Activated gamma-delta T cell treated with anti-CD3 and anti-CD28 coated beads, Interleukin-2, amount 50 U/mL, for 16 hours (primary cell): ENCODE measurements at places on chromosomes 6 and 20.

DNA sequence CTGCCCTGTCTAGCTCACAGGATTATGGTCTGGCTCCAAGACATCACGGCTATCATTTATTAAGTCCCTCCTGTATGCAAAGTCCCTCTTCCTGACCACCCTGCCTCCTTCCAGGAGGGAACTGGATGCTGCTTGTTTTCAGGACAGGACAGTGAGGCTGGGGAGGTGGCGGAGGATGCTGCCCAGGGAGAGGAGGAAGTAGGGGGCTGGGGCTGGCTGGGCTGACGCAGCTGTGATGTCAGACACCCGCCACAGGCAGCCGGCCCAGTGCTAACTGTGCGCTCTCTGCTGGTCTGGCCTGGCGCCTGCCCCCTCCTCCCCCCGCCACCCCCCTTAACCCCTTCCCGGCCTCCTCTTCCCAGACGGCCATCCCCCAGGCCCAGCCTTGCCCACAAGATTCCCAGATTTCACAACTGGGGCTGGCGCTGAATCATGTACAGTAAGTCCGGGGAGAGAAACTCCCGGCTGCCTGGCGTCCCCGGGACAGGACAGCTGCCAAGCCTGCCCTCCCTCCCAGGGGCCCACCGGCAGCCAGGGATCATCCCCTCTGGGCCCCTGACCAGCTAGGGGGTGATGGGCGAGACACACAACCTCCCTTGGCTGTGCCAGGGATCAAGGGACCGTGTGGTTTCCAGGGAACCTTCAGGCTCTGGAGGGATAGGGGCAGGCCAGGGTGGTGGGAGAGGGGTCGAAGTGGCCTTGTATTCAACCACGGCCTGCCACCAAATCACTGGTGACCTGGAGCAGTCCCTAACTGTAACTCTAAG lies 118.1 kb downstream of the CEBPB start:
- no peak for DNase-seq

DNA sequence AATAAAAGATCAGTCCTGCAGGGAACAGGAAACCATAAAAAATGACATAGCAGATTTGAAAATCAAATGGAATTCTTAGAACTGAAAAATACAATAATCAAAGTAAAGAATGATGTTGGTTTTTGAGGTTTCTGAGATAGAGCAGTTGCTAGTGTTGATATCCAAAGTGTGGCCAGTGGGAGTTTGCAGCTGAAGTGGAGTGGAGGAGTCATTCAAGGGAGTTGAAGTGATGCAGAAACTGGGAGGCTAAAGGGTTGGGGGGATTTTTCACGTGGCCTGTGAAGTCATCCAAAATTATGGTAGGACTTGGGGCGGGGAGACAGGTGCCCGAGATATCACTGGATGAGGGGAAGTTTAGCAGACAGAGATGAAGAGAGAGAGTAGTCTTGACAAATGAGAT lies 123.6 kb downstream of the CDC5L start:
- DNase-seq = no peak

DNA sequence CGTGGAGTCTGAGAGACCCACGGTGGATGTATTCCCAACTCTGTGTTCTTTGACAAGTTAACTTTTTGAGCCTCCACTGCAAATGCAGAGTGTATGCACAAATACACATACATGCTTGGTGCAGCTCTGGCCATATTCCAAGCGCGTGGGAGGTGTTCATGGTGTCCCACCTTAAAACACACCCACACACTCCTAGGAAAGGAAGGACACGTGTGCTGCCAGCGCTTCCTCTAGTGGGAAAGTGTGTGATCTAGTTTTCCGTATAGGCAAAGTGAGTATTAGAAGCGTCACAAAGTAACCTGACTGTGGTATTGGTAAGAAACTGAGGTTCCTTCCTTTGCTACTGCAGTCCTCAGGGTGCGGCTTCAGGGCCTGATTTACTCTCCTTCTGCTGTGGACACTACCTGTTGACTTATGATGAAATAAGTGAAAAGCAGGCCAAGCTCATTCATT lies 36.0 kb upstream of the MPC1 start:
- DNase-seq = no peak

DNA sequence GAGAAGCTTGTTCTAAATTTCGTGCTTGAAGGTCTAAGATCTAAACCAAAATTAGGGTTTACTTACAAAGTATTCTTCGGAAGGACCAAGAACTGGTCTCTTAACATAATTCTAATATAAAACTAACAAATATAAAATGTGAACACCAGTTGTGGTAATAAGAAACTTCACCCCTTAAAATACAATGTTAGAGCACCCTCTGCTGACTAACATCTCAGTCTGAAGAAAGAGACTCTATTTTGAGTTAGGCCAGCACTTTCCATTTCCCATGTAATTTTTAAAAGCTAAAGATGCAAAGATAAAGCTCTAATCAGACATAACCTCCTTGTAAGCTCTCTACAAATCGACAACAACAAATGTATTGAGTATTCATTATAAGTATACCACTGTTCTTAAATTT lies 24.6 kb downstream of the ATG5 start:
- no peak for DNase-seq

DNA sequence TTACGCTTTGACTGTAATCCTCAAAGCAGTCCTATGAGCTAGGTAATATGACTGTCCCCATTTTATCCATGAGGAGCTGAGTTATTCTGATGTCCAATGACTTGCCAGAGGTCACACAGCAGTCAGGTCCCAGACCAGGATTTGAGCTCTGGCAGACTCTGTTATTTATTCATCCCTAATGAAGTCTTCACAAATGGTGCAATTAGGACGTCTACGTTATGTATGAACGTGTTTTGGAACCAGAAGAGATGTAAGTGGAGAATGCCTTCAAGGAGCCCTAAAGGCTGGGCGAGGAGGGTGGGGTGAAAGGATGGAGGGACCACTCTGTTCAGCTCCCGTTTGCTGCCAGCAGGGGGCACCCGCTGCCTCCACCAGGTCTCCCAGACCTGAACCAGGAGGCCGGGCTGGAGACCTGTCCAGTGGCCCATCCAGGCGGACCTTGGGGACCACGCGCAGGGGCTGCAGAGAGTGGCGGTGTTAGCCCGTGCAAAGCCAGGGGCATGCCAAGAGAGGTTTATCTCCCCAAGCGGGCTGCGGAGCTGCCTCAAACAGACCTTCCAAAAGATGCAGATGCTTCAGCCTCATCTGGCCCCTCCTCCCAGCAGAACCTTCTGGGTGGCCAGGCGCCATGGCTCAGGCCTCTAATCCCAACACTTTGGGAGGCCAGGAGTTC lies 15.2 kb upstream of the ZNF335 start:
- peak; percentile 68 for DNase-seq

DNA sequence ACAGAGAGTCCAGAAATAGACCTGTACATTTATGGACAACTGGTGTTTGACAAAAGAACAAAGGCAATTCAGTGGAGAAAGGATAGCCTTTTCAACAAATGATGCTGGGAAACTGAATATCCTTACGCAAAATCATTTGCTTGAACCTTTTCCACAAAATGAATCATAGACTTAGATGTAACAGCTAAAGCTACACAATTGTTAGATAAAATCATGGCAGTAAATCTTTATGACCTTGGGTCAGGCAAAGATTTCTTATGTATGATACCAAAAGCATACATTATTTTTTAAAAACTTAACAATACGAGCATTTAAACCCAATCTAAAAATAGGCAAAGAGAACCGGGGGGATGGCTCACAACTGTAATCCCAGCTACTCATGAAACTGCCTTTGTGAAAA lies 73.5 kb upstream of the DST start:
- DNase-seq = no peak

- no peak for DNase-seq
Measured at GRCh38 chr6:45690846-45691245, 313.1 kb upstream of the SUPT3H start.

DNA sequence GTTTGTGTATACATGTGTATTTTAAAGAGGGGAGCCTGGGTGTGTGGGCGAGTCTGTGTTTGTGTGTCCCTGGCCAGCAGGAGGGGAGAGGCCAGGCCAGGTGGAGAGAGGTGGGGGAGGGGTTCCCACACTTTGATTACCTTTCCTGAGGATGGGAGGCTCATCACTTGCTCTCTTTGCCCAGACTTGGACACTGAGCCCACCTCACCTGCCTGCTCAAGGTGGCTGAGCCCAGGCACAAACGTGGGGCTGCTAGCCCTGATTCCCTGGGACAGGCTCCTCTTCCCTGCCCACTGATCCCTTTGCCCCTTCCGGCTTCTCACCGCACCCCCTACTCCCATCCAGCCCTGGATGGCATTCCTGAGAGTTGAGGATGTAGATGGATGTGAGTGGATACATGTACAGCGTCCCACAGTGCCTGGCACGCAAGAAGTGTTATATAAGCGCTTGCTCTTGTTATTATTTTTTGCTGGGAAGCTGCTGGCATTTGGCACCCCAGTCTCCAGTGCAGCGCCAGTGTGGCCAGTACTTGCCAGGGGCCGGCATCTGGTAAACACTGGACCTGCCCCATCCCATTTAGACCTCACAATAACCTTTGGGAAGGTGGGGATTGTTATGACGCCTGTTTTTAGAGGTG lies 2.7 kb downstream of the CEBPB start:
- DNase-seq = no peak

DNA sequence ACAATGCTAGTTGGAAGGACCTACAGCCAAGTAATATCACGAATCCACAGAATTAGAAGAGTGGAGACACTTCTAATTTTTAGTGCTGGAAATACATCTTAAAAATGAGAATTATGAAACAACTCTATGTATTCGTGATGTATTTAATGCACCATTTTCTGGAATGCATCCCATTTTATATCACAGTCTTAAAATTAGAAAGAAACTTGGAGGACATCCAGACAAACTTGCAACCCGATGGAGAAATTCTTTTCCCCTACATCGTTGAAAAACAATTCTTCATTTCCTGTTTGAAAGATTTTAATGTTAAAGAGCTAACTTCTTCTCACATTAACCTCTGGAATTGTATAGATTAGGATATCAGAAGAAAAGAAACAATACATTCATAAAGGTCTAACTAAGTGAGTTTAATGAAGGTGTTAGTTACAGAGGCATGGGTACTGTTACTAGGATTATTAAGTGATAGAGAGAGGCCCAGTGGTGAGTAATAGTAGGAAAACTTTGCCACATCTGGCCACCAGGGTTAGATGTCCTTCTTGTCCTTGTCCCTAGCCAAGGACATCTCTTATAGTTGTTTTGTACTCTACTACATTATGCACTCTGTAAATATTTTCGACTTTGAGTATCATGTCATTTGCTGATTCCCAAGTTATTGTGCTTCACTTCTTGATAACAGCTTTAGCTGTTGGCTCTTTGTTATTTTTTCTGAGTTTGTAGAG lies 502.4 kb upstream of the PTCHD4 start:
- no peak for DNase-seq

- DNase-seq = no peak
Measured at GRCh38 chr6:11263291-11263775, 30.9 kb upstream of the NEDD9 start.

DNA sequence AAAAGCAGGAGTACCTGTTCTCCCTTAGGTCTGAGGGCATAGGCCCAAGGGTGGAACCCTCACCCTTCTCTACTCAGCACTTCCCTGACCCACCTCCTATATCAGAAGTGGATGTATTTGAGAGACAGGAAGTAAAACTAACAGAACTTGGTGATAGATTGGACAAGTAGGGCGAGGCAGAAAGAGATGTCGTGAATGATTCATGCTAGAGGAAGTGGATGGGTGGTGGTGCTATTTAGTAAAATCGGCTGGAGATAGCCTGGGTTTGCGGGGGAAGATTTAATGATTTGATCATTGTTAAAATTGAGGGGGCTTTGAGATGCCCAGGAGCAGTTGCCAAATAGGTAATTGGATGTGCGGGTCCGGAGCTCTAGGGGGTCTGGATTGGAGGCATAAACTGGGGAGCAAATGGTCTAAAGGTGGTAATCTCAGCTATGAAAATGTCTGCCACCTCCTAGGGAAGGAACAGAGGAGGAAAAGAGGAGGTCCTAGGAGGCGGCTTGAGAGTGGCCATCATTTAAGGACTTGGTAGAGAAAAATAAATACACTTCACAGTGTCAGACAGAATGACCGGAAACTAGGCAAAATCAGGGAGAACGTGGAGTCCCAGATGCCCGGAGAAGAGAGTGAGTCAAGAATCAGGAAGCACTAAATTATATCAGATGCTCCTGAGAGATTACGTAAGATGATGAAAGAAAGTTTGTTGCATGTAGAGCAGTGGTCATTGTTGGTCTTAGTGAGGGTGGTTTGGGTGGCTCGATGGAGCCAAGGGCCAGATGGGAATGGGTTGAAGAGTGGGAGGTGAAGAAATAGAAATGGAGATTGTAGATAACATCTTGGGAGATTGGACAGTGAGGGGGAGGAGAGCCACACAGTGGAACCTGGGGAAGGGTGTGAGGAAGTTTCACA lies 142.0 kb downstream of the CEP57L1 start:
- no peak for DNase-seq

DNA sequence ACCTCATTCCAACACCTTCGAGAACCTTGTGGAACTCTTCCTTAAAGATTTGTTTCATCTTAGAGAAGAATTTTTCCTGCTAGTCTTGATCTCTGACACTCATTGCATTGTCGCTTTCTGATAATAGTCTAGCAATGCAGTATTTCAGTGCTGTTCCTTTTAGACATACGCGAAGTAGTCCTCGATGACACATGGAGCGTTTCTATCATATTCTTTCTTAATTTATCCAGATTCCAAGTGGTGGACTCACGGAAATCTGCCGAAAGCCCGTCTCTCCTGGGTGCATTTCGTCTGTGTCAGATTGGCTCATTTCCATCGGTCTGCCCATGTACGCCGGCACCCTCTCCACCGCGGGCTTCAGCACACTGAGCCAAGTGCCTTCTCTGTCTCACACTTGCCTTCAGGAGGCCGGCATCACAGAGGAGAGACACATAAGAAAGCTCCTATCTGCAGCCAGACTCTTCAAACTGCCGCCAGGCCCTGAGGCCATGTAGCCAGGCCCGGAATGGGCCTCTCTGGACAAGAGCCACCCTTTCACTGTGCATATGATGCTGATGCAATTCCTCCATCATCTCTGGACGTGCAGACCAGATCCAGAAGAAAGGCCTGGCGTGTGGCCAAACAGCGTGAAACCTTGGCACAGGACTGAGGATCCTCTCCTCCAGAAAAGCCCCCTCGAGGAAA lies 198.6 kb upstream of the UST start:
- no peak for DNase-seq

- no peak for DNase-seq
Measured at GRCh38 chr20:15302075-15302474, 964.7 kb upstream of the FLRT3 start.
